Stimulated activated CD4-positive, alpha-beta T cell treated with anti-CD3 and anti-CD28 coated beads, Interleukin-1b, Interleukin-23, amount 100 ng/mL, for 48 hours (primary cell): ENCODE measurements at places on chromosomes 11 and 22.

- no peak for DNase-seq
Observed at GRCh38 chr22:27839057-27839660, 37.6 kb upstream of the MN1 start.

- DNase-seq: no peak
Observed at GRCh38 chr11:17275400-17276235, 921 bp upstream of the NUCB2 start.

GRCh38 chr11:9025101-9025850 is 21.5 kb upstream of the NRIP3 start:
- no peak for DNase-seq

- DNase-seq: no peak
Observed at GRCh38 chr11:40314327-40314726, 1145.1 kb downstream of the LRRC4C start.

- no peak for DNase-seq
Observed at GRCh38 chr11:413120-414081, 1.4 kb downstream of the SIGIRR start.

DNA sequence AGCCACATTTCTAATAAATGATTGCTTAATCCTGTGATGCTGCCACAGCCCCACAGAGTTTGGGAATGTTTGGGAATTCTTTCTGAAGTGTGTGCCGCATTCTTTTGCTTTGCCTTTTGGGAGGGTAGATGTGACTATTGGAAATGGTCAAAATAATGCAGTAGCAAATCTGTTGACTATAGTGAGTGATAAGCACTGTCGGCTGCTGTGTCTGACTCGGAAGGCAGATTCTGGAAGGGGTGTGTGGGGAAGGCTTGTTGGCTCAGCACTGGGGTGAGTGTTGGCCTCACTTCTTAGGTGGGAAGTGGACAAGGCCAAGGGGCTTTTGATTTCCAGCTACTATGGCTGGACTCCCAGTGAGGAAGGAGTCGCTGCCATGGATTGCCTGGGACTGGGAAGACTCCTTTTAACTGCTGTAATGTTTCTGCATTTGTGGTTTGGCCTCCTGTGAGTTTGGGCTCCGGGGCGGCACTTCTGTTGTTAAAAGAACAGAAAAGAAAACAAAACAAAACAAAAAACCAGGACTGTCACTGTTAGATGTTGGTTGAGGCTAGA is 20.1 kb downstream of the ZBTB16 start:
- no peak for DNase-seq

- no peak for DNase-seq
Observed at GRCh38 chr11:15764326-15764725, 592.0 kb downstream of the SOX6 start.

DNA sequence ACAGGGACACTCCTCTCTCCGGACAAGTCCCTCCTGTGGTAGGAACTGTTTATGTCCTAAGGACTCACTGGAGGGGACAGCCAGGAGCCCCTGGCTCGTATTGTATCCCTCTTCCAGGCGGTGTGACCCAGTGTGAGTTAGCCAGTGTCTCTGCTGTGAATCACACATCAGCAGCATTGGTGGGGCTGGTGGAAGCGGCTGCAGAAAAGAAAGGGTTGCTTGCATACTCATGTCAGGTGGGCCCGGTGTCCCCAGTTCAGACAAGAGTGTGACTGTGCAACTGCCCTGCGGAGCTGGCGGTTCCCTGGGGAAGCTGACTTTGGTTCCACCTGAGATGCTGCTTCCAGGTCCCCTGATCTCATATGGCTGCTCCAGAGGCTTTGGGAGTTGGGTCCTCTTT is 99.4 kb downstream of the ZBTB16 start:
- no peak for DNase-seq
